NCI-H1105 (cell line): ENCODE measurements at places on chromosomes 5 and 9.

- no peak for DNase-seq
These were observed 51.2 kb upstream of the BARHL1 start for GRCh38 chr9:132531195-132531594.

- no peak for DNase-seq
These were observed 170.5 kb downstream of the NNT start for GRCh38 chr5:43773478-43773844.

GRCh38 chr5:98770209-98770910, 3.1 kb upstream of the RGMB start:
- no peak for DNase-seq

GRCh38 chr5:158816011-158816696, 283.6 kb downstream of the EBF1 start:
- no peak for DNase-seq

DNA sequence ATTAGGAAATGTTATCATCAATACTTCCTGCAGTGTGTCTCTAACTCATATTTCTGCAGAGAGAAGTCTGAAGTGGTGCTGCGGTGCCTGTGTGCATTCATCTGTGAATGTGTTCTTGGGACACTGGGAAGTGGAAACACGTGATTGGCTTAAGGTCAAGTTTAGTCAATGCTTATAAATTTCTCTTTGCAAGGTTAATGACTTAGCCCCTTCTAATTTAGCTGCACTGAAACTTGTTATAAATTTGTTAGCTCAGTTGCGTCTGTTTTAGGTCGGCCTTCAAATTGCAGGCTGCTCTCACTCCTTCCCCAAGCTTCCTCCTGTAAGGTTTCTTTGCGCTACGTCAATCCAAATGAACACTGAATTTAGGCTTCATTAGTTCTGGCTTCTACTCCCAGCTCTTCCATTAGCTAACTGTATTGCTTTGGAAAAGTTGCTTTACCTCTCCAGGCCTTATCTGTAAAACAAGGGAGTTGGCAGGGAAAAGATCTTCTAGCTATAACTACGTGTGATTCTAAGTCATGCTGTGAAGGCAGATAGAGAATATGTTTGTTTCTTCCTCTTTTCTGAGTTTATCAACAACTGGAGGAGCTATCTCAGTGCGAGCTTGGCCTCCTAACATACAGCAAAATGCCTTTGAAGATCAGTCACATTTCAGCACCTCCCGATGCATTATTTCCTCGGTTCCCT, 341.8 kb downstream of the NFIB start:
- DNase-seq, result no peak

DNA sequence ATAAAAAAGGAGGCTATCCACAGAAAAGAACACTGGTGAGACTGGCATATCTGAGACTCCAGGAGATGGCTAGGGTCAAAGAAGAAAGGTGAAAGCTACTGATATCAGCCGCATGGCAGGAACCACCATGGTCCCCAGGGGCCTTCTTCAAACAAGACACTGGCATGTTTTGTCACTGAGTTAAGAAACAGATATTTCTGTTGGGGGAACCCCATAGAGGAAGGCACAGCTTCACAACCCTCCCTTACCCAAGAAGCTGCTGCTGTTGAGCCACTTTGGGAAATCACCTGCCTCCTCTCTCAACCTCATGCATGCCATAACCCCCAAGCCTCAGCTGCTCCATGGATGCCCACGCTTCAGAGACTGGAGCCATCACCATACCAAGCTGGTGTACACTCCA, 13.3 kb upstream of the BTNL3 start:
- DNase-seq, result no peak

GRCh38 chr5:3599226-3600105, 3.8 kb downstream of the IRX1 start:
- DNase-seq, result no peak

DNA sequence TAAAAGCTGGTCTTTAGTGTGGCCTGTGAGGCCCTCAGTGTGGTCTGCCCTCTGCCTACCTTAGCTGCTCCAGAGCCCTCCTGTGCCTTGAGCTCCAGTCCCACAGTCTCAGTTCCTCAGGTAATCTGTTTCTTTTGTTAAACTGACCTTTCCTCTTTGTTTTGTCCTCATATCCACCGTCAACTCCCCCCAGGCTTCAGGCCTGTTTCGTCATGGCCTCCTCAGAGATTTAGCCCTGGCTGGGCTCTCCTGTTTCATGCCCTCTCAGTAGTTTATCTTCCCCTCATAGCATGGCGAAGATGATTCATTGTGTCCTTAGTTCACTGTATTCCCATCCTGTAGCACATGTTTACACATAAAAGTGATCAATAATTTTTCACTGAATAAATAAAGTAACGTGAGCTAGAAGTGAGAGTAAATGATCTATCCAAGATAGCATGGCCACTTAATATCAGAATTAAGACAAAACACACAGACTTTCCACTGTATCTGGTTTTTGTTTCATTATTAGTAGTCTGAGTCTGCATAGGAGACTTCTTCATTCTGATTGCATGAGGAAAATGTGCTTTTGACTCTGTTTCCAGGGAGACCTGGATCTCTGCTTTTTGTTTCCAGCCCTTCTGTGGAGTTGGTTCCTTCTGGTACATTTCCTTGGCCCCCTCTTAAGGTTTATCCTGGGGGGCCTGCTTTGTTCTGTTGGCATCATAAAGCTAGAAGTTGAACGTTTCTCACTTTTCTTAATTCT, 70.5 kb downstream of the SNX24 start:
- no peak for DNase-seq

- no peak for DNase-seq
These were observed 29.9 kb upstream of the CKS2 start for GRCh38 chr9:89281106-89281505.

DNA sequence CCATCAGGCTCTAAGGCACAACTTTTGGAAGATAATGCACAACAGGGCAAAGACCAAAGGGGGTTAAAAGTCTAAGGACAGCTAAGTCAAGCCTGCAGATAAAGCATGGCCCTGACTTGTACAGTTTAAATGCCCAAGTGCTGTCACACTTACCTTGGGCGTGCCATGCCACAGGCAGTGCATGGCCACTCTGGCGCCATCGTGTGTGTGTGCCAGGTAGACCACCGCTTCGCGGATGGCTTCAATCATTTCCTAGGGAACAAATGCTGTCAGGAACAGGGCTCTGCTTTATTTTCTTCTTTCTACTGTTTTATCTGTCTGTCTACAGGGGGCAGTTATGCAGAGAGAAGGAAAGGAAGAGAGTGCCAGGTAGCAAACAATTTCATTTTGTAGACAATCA, 19.3 kb downstream of the PUM3 start:
- DNase-seq, result no peak

DNA sequence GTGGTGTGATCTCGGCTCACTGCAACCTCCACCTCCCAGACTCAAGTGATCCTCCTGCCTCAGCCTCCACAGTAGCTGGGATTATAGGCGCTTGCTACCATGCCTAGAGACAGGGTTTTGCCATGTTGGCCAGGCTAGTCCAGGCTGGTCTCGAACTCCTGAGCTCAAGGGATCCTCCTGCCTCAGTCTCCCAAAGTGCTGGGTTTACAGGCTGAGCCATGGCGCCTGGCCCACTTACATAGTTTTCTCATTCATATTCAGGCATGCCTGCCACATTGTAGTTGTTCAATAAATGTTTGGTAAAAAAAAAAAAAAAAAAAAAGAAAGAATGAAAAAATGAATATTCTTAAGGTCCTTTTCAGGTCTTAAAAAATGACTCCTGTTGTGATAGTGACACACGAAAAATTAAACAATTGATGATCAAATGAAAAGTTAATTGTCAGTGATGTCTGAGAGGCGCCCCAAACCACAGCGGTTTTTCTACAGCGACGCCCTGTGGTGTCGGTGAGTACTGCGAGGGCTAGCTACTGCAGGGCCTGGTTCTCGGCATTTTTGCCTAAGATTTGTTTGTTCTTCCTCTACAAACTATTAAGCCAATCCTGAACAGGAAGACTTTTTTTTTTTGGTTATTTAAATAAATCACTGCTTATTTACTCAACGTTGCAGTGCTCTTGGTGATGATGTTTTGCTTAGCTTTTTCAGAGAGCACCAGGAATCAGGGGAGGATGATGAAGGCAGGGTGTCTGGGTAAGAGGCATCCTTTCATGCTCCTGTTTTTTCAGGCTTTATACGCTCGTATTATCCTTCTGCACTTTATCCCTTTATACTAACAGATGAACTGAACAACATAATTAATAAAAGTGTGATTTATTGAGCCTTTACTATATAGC, 67.0 kb upstream of the DPYSL3 start:
- DNase-seq, result no peak

- DNase-seq, result no peak
These were observed 935 bp upstream of the MSX2 start for GRCh38 chr5:174723315-174723978.

GRCh38 chr9:136437839-136438547, 1.7 kb downstream of the INPP5E start:
- DNase-seq, result no peak

- DNase-seq, result no peak
These were observed 4.1 kb downstream of the NFIL3 start for GRCh38 chr9:91419222-91420191.

DNA sequence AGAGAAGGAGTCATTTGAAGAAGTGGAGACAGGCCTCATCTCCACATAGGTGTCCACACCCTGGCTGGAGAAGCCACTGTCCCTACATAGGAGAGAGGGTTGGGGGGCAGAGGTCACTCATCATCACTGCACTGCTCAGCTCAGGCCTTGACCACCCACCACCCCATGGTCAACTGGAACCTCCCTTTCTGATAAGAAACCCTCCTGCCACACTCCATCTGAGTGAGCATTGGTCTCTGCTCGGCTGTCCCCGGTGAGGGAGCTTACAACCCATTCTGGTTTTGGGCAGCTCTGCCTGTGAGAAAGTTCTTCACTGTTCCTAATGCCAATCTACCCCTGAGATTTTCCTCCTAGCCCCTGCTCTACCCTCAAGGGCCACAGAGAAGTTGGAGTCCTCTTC, 28.8 kb downstream of the CSF1R start:
- DNase-seq, result no peak

- no peak for DNase-seq
These were observed 31.2 kb upstream of the LRRC14B start for GRCh38 chr5:160173-160510.

GRCh38 chr5:135126688-135127438, 92.8 kb upstream of the PITX1 start:
- peak; percentile 76 for DNase-seq

DNA sequence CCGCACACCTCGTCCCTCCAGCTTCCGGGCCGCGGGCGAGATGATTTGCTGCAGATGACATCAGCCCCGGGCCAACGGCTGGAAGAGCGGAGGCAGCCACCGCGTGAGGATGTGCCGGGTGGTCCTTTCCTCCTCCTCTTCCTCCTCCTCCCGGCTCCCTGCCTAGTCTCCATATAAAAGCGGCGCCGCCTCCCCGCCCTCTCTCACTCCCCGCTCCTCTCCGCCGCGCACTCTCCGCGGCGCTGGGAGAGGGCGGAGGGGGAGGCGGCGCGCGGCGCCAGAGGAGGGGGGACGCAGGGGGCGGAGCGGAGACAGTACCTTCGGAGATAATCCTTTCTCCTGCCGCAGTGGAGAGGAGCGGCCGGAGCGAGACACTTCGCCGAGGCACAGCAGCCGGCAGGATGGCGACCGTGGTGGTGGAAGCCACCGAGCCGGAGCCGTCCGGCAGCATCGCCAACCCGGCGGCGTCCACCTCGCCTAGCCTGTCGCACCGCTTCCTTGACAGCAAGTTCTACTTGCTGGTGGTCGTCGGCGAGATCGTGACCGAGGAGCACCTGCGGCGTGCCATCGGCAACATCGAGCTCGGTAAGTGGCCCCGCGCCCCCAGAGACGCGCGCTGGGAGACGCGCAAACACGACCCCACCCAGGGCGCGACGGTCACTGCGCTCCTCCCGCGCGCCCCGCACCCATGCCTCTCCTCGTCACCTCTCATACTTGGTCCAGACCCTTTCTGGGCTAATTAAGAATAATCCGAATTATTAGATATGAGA, at the start of gene MAP1B:
TSS of gene MAP1B (plus strand) at position 345 of the 770 bp plus-strand sequence. CDS start at position 402, 57 bp downstream.
- DNase-seq, result peak; percentile 72

- DNase-seq, result no peak
These were observed 45.4 kb downstream of the SPATA31C2 start for GRCh38 chr9:88092797-88093331.

- DNase-seq, result no peak
These were observed 57.1 kb upstream of the PSD2 start for GRCh38 chr5:139738193-139739149.

DNA sequence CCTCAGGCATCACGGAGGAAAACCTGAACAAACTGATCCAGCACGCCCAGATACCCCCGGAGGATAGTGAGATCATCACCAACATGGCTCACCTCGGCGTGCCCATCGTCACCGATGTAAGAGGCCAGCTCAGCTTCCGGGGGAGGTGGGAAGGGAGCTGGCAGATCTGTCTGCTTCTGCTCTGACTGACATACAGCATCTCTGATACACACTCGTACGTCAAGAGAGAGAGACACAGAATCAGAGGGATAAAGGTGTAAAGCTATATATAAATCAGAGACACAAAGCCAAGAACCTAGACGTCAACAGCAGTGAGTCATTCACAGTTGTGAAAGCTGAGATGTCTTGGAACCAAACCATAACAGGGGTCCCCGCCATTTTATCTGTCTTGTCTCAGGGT, 30.1 kb upstream of the CFAP157 start:
- no peak for DNase-seq

GRCh38 chr5:3695818-3696217, 100.2 kb downstream of the IRX1 start:
- DNase-seq, result no peak

GRCh38 chr9:93463638-93464248, 10.4 kb upstream of the FAM120AOS start:
- DNase-seq, result no peak

- no peak for DNase-seq
These were observed 12.0 kb downstream of the GPSM1 start for GRCh38 chr9:136339173-136339957.

DNA sequence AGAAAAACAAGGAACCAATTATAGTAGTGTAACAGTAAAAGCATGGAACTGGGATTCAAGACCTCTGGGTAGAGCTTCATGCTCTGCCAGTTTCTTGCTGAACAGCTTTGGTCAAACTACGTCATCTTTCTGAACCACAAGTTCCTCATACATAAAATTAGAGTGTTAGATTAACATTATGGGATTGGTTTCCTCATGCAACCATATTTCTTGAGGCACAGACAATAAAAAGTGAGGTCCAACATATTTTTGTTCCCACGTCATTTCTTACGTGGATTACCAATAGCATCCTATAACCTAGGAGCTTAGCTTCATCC, 354.8 kb downstream of the TMEM232 start:
- DNase-seq, result no peak

DNA sequence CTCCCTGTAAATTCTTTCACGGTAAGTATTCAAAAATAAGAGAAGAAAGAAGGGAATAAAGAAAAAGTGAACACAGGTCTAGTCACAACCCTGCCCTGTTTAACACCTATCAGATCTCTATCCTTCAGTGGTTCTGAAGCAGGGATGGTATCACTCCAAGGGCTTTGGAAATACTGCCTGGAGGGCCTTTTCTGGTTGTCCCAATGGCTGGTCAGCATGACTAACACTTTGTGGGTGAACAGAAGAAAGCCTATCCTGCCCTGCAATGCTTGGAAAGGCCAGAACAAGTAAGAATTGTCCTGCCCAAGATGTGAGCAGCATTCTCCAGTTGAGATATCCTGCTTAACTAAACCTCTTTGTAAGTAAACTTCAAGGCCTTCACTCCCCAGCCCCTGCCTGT, 124.9 kb downstream of the TMEM167A start:
- DNase-seq, result no peak
